NCI-H1417 treated with DMSO at 0.1 percent for 48 hours (cell line): ENCODE measurements at places on chromosomes 2 and 18.

- no peak for DNase-seq
Measured at GRCh38 chr2:20961858-20962257, 82.0 kb downstream of the APOB start.

DNA sequence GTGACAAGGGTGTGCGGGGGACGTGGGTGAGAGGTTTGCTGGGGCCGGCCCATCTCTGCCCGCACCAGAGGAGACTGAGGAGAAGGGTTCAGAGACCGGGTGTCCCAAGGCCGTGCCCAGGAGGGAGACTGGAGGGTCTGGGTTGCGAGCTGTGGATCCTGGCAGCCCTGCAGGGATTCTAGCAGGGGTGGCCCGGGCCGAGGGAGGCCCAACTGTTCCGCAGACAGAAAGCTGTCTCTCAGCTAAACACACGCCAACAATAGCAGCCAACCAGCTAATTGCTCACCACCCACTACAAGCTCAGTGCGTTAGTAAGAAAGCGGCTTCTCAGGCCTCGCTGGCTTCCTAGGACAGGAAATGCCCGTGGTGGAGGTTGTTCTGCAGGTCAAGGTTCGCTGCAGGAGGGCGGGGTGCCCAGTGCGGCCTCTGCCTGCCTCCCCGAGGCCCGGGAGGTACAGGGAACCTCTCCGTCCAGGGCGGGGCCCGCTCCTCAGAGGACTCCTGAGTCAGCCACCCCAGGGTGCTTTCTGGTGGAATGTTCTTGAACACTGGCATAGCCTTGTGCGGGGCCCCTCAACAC, 282.0 kb upstream of the PXDN start:
- DNase-seq: no peak

DNA sequence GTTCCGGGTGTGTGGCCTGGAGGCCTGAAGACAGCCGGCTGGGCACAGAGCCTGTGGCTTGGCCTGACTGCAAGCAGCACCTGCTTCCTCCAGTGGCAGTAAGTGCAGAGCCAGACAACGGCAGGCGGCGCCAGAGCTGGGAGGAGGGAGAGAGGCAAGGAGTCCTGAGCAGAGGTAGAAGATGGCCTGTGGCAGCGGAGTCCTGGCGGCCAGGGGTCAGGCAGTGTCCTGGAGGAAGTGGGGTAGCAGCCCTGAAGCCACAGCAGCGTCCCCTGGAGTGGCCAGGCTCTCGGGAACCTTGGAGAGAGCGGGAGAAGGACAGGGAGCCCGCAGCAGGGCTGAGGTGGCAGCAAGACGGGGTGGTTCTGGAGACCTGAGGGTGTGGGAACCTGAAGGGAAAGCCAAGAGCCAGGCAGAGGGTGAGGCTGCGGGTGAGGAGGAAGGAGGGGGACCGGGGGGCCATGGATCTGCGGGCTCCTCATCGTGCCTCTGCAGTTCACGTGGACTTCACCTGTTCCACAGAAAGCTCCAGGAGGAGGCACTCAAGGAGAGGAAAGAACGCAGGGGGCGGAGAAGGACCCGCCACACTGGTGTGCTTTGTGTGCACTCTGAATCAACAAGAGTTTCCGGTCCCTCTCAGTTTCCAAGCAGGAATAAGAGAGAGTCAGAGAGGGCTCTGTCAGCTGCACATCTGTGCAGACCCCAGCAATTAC, 85.9 kb downstream of the USP40 start:
- DNase-seq: no peak

GRCh38 chr18:60894254-60894945, 438.8 kb upstream of the CDH20 start:
- no peak for DNase-seq

DNA sequence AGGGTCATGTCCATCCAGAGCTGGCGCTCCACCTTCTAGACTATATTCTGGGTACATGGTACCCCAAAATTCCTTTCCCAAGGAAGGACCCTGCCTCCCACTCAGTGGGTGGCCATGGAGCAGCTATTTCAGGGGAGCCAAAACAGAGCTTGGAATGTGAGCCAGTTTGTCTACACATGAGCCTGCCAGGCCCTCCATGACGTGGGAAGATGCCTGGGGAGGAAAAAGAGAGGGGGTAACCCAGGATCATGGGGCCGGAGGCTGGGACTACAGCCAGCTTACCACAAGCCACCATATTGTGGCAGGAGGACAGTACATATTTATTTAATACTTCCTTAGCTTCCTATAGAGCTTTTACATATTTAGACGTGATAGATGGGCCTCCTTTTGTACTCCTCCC, 414.7 kb upstream of the TNP1 start:
- DNase-seq: no peak

- DNase-seq: no peak
Measured at GRCh38 chr18:44851856-44852621, 171.4 kb downstream of the SETBP1 start.

DNA sequence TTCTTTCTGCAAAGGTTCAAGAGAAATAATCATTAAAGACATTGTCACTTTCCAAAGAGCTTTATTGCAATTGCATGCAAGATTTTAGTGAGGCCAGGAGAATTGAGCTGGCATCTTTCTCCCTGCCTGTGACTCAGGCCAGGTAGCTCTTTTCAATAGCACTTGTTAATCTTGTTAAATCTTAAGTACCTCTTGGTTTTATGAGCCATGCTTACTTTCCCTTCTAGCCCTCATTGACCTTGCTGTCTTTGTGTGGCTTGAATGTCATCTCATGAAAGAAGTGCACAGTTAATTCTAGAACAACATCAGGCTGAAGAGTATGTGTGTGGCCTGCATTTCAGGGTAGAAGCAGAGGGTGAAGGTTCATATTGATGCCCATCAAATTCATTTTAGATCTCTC, 14.8 kb upstream of the LGALSL start:
- DNase-seq: no peak

DNA sequence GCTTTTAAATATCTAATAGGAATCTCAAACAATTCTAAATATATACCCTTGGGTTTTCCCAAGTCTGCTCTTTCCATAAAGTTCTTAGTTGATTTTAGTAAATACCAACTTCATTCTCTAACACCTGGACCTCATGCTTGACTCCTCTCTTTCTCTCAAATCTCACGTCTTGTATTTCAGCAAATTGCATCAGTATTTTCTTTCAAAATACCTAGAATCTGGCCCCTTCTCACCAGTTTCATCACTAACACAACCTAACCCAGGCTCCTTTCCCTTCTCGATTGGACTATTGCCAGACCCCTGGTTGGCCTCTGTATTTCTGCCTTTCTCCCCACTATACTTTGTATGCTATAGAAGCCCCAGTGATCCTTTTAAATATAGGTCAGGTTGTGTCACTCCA, 23.0 kb upstream of the FAM171B start:
- no peak for DNase-seq

GRCh38 chr2:117968722-117969121, 45.1 kb downstream of the CCDC93 start:
- DNase-seq: no peak

DNA sequence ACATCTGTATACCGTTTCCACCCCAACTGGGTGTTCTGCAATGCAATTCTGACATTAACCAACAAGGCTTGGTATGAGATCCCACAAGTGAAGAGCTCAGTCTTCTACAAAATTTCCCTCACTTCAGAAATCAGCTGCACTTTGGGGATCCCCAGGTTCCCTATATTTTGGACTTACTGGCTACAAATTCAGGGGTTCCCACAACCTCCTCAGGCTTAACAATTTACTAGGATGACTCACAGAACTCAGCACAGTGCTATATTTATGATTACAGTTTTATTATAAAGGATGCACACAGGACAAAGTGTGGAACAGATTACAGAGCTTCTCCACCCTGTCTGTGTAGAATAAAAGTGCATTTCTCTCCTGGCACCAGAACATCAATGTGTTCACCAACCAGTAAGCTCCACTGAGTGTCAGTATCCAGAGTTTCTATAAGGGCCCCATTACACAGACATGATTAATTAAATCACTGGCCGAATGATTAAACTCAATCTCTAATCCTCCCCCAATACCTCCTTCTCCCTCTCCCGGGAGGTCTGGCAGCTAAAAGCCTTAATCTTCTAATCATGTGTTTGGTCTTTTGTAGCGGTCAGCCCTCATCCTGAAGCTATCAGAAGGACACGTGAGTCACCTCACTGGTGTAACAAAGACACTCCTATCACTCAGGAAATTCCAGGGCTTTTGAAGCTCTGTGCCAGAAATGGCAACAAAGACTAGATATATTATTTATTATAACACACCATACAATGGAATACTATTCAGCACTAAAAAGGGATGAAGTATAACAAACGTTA, 84.6 kb downstream of the SLC66A3 start:
- no peak for DNase-seq

DNA sequence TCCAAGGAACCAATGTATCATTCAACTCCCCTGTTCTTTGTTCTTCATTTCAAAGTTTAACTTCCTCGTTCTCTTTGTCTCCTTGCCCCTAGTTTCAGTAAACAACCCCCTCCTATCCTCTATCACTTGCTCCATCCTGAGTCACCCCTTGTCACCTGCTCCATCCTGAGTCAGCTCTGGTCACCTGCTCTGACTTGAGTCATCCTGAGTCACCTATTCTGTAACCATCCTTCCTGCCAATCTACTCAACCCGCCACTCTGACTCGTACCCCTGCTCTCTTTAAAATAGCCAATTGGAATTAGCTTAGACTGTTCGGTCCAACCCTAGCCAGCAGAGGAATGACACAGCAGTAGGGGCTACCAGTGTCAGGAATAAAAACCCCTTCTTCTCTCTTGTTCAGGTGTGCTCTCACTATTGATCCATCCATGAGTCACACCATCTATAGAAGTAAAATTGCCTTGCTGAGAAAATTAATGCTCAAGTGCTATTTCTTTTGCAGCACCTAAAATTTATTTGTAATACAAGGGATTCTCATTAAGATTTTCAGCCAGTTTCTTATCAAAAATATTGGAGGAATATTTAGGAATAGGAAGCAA, 326.8 kb downstream of the AKAIN1 start:
- DNase-seq: no peak

- no peak for DNase-seq
Measured at GRCh38 chr18:48754993-48755473, 195.7 kb downstream of the SMAD7 start.

- no peak for DNase-seq
Measured at GRCh38 chr2:226607379-226607778, 192.2 kb downstream of the IRS1 start.

- no peak for DNase-seq
Measured at GRCh38 chr2:50084086-50084843, 930.0 kb upstream of the FSHR start.

GRCh38 chr18:48700446-48700845, 161.6 kb downstream of the CTIF start:
- no peak for DNase-seq

GRCh38 chr18:57352271-57352701, at the start of gene ST8SIA3:
TSS of gene ST8SIA3 (plus strand) at chr18:57352557. CDS start at chr18:57352847, 290 bp downstream.
- DNase-seq: no peak

GRCh38 chr2:128636802-128637147, 318.1 kb upstream of the HS6ST1 start:
- no peak for DNase-seq

GRCh38 chr2:192886636-192887035, 691.9 kb upstream of the TMEFF2 start:
- peak; percentile 8 for DNase-seq

- no peak for DNase-seq
Measured at GRCh38 chr2:224646242-224646846, 61.2 kb upstream of the CUL3 start.

DNA sequence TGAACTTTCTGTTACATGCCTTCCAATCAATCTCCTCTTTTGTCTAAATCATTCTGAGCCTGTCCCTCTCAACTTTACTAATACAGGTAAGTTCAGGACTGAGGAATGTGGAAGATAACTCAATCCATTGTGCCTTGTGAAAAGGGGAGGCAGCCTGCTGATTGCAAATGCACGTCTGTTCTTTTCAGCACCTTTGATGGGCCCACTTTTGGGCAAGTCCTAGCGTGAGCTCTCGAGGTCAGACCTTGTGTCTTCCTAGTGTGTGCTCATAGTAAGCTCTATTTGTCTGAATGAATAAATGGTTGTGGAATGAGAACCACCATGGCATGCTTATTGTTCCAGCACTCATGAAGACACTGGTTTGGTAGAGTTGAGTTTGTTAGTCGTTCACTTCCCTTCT, 50.4 kb upstream of the REL start:
- no peak for DNase-seq

DNA sequence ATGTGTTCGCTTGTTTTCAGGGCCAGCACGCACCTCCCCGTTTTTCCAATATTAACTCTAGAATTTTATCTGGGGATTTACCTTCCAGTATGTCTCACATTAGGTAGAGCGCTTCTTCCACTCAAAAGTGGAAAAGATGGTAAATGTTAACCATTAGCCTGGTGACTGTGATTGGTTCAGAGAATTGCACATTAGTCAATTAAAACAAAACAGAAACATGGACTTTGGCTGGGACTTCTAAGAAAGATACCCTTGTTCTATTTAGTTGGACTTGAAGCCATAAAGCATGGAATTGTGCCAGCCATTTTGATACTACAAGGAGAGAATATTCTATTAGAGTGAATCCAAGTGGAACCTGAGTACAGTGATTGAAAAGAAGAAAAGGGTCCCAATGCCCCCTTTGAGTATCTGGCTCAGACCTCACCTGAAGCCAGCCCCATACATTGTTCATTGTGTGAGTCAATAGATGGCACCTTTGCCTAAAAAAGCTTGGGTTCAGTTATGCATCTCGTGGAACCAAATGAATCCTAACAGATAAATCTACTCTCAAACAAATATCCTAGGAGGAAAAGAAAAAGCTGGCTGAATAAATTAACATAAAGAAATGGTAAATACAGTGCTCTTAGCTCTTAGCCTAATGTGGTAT, 354.3 kb downstream of the IRS1 start:
- no peak for DNase-seq
